Central memory CD8-positive, alpha-beta T cell (primary cell): ENCODE measurements at places on chromosomes 1 and 21.

GRCh38 chr1:92691925-92692324 lies 93.0 kb downstream of the EVI5 start:
- no peak for DNase-seq

DNA sequence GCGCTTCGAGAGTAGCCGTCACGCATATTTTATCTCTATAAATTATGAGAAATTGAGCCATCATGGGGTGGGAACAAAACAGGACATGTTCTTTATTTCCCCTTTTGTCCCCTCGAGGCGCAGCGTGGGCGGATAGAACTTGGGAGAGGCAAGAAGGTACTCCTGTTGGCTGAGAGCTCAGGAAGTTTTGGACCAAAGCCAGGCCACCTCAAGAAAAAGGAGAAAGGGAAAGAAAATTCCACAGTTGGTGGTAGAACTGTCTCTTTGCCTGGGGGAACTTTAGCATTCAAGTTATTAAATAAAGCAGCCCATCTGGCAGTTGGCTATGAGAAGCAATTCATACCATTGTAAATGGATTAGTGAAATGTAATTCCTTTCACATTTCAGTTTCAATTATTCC lies 76.4 kb upstream of the DSCAM start:
- no peak for DNase-seq

- DNase-seq: no peak
These were observed 320.2 kb upstream of the NFIA start for GRCh38 chr1:60762176-60762575.

- no peak for DNase-seq
These were observed 29.1 kb upstream of the KLF17 start for GRCh38 chr1:44089371-44090048.

- no peak for DNase-seq
These were observed 118.9 kb downstream of the PGBD5 start for GRCh38 chr1:230307213-230307612.

GRCh38 chr1:1959840-1960479 lies 40.9 kb upstream of the TMEM52 start:
- no peak for DNase-seq

DNA sequence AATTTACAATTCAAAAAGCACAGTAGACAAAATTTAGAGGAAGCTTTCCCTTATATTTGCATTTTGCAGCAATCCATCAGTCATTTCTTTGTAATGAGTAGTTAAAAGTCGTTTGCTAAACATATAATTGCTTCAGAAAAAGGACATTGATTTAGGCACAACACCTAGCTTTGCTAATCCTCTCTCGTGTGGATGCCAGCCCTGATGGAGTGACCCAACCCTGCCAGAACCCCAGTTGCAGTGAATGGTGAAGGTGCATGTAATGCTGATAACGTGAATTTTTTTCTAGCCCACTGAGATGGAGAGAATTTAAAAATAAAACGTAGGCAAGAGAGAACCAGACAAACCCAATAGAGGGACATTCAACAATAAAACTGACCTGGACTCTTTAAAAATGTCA lies 263.4 kb downstream of the GRIK1 start:
- no peak for DNase-seq

- DNase-seq: no peak
These were observed 51.8 kb upstream of the ZSWIM5 start for GRCh38 chr1:45258059-45258650.

- no peak for DNase-seq
These were observed 598.3 kb upstream of the CAMK1G start for GRCh38 chr1:208985231-208985630.

GRCh38 chr1:217989510-217989909 lies 295.6 kb upstream of the RRP15 start:
- DNase-seq: no peak

GRCh38 chr1:213179784-213180183 lies 128.7 kb downstream of the RPS6KC1 start:
- DNase-seq: no peak

DNA sequence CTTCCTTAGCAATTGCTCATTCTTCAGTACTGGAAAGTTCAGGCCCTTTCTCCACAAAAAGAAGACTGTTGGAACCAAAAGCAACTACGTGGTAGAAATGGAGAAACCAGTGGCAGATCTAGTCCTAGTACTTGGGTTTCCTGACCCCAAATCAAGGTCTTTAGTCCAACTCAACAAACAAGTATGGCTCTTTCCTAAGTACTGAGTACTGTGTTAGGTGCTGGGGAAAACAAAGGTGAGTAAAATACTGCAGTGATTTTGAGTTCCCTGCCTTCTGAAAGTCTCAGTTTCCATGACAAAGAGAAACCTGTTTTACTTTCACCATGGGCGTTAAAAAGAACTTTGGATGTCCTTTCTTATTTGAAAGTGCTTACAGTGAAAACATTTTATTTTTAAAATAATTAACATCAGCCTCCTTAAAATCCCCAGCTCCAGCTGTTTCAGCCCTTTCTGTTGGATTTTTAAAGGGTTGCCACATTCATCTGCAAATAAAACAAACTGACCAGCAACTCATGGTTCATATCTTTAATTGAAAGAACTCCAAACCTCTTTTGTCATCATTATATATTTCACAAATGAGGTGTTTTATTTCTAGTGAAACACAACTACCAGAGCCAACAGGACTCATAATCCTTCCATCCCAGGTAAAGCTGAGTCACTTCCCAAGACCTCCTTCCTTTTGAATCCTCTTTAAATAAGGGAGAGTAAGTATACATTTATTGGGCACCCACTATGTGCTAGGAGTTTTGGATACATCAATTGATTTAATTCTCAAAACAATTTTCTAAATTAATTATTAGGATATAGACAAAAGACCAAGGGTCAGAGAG lies 35.4 kb downstream of the PLPP3 start:
- DNase-seq: no peak

DNA sequence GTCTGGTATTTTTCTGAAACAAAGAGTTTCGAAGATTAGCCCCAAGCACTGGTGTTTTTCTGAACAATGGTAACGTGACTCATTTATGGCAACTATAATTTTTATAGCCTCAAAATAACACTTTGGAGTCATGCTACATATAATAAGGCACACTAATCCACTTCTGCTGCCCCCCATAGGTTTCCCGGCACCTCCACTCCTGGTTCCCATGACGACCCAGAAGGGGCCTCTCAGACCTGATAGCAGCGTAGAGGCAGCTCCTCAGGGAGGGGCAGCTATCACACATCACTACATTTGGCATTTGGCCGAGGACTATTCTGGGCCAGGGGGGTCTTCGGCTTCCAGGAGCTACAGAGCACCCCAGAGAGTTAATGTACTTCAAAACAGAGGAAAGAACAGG lies 23.3 kb downstream of the CAPN8 start:
- DNase-seq: no peak

DNA sequence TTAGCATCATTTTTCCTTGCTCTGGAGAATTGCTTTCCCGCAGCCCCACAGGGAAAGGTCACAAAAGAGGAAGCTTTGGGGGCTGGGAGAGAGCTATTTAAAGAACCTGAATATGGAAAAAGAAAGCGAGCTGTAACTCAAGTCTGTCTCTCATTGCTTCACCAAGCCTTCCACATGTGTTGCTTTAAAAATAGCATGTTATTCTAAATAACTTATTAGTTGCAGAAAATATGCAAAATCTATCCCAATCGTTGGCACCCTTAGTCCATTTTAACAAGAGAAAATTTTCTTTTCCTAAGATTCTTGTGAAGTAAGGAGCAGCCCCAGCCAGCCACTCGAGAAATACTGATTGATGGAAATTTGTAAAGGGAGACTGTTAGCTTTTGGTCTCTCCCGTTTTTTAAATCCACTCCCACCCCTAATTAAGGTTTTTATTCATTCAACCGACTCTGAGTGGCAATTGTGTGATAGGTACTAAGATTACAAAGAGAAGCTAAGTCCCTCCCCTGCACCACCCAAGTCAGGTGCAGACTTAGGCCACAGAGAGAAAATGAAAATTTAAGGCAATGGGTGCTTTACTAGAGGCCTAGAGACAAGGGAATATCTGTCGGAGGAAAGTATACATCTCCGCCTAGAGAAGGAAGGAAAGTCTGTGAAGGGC lies 802 bp downstream of the CYP4X1 start:
- no peak for DNase-seq

DNA sequence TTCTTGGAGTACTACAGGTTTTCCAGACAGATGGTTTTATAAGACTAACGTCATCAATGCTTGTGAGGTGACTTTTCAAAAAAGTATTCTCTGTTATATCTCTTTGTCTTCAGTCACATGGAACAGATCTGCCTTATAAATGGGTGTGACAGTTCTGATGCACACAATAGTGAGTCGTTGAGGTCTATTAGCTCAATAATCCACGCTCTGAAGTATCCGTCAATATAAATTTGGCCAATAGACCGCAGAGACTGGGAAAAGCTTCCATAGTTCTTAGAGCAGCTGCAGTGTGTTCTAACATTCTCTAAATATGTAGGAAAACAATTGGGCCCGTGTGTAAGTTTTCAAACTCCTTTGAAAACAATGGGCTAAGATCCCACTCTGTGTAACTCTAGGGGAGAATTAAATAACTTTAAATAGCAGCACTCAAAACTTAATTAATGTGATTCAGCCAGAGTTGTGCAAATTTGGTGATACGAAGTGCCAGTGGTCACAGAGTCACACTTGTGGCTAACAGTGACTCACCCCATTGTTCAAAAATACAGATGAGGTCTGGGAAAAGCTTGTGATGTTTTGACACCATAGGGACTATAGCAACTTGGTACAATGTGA lies 316.0 kb downstream of the LMO4 start:
- no peak for DNase-seq

DNA sequence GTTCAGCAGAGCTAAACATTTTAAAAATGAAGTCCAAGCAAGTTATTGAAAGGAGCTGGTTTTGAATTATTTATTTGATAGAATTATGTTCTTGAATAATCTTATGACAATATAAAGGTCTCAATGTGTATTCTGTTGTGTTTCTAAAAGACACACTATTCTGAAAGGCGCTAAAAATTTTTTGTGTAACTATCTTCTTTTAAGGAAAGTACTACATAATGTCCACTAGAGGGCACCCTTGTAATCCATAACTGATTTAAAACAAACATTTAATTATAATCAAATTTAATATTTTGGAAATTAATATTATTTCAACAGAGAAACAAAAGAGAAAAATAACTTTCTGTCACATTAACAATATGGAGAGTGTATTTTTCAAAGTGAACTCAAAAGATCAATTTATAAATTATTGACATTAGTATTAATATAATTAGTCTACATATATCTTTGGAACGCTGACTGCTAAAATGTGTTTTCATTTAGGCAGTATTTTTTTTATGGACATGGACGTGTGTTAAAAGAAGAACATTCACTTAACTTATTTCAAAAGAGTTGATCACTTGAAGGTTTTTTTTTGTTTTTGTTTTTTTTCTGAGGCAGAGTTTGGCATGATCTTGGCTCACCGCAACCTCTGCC lies 248.4 kb downstream of the DENND1B start:
- no peak for DNase-seq

DNA sequence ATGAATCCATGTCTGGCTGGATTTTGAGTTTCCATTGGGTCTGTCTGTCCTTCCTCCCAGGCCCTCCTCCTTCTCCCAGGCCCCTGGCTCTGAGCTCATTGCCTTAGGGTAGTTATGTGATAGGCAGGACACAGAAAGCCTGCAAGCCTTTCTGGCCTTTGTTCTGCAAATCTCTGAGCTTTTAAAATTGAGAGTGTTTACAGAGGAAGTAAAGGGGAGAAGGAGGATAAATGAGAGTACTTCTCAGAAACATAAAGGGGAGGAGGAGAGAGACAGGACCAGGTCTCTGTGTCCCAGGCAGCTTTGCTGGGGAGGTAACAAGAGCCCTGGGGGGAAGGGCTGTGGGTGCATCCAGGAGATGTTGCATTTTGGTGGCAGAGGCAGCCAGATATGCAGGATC lies 126.7 kb downstream of the FOXD2 start:
- no peak for DNase-seq

DNA sequence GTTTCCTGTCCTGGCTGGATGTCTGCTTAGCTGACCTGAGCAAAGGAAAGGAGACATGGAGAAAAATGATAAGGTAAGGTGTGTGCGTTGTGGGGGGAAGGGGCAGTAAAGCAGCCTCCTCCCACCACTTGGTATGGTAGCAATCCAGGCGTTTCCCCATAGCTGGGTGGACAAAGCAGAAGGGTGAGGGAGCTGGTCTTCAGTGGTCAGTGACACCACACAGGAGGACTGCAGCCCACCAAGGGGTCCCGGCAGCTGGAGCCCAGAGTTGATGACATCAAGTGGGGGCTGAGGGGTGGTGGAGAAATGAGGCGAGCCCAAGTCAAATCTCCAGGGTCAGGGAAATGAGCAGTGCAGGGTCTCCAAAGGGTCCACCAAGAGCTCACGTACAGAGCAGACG lies 69.3 kb upstream of the LRRN2 start:
- DNase-seq: no peak

- no peak for DNase-seq
These were observed 89.3 kb downstream of the PHTF1 start for GRCh38 chr1:113669988-113670387.

DNA sequence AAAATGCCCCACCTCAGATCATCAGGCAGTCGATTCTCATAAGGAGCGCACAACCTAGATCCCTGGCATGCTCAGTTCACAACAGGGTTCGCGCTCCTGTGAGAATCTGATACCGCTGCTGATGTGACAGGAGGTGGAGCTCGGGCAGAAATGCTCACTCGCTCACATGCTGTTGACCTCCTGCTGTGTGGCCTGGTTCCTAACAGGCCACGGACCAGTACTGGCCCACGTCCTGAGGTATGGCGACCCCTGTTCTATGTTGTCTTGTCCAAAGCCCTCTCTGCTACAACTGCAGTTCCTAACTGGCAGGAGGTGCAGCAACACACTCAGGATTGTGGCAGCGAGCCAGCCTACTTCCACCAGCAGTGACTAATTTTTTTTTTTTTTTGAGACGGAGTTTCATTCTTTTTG lies 70.6 kb downstream of the CLSTN1 start:
- no peak for DNase-seq

GRCh38 chr21:43876605-43877004 lies 11.6 kb downstream of the AGPAT3 start:
- no peak for DNase-seq

GRCh38 chr1:80248886-80249285 lies 1242.4 kb upstream of the ADGRL4 start:
- no peak for DNase-seq

- no peak for DNase-seq
These were observed 59.6 kb downstream of the RUNX1 start for GRCh38 chr21:34989337-34990151.

- DNase-seq: no peak
These were observed 66.4 kb downstream of the NPHS2 start for GRCh38 chr1:179509384-179509783.

GRCh38 chr1:220032911-220033310 lies 13.4 kb downstream of the EPRS1 start:
- no peak for DNase-seq

DNA sequence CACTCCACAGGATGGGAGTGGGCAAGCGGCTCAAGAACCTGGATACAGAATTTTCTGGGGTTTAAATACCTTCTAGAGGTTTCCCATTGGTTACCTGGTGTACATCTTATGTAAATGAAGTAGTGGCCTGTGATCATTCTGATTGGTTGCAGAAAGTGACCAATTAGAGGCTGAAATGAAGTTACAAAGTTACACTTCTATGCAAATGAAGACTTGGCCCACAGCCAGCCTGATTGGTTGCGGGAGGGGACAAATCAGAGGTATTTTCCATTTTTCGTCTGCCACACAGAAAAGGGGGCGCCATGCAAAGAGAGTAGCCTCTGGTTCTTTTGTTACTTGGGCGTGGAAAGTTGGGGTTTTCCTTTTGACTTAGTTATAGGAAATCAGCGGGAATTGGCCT lies 8.9 kb downstream of the KCNAB2 start:
- no peak for DNase-seq
